ENCODE measurements at places on chromosomes 12 and 14.

DNA sequence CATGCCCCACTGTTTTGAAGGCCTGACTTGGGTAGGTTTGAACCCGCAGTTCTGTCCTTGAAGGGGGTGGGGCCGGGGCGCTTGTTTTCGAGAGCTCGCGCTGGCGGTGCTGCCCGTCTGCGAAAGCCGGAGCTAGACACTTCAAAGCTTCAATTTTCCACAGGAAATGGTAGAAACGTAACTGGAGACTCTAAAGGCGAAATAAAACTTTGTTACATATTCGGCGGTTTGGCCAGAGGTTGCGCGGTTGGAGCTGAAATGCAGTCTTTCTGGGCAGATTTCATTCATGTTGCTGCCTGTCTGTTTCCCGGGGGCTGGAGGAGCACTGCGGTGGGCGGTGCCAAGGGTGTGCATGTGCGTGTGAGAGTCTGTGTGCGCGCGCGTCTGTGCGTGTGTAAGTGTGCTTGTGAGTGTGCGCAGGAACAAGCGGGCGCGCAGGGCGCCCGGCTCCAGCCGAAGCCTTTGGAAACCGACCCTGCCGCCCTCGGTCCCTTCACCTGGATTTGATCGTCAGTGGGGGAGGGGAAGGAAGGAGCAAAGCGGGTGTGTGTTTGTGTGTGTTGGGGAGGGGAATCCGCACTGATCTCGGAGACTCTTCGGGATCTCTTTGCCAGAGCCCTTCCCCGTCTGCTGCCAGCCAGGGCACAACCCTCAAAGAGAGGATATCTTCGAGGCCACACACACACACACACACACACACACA lies 227.7 kb upstream of the CRY1 start:
- DNase-seq, result peak; percentile 72

- DNase-seq, result no peak
These were observed 18.1 kb downstream of the MEG3 start for GRCh38 chr14:100844082-100844408.

- no peak for DNase-seq
These were observed 30.4 kb upstream of the PCNX4 start for GRCh38 chr14:60061371-60061770.

DNA sequence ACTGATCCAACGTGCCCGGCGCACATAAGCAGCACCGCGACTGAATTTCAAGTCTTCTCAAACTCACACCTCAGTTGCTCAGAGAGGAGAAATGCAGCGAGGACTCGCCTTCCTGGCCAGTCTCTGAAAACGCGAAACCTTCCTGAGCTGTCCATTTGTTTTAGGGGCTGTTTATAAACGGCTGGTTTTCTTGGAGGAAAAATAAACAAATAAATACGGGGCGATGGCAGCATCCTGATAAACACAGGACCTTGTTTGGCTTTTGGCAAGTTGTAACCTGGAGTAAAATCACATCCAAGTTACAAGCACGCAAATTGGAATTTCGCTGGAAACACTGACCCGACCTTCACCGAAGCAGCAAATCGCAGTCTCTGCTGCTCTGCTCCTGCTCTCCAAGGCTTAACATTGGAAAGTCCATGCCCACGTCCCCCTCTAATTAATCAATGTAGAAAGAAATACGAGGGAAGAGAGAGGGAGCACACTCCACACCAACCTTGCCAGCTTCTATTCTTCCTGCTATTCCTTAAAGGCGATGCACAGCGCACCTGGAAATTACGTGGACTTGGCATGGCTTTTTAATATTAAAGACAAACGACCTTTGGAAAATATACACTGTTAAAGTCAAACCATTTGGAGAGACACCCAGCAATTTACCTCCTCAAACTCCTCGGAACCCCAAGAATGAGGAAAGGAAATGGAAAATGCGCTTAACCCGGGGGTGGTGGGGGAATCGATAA lies 248.8 kb downstream of the APAF1 start:
- no peak for DNase-seq

GRCh38 chr12:82130762-82131161 lies 227.4 kb downstream of the CCDC59 start:
- DNase-seq, result no peak

GRCh38 chr14:105145381-105146180 lies 23.0 kb downstream of the JAG2 start:
- no peak for DNase-seq

GRCh38 chr14:57018065-57018464 lies 207.8 kb upstream of the OTX2 start:
- DNase-seq, result no peak

GRCh38 chr14:41830714-41831406 lies 224.2 kb downstream of the LRFN5 start:
- no peak for DNase-seq

DNA sequence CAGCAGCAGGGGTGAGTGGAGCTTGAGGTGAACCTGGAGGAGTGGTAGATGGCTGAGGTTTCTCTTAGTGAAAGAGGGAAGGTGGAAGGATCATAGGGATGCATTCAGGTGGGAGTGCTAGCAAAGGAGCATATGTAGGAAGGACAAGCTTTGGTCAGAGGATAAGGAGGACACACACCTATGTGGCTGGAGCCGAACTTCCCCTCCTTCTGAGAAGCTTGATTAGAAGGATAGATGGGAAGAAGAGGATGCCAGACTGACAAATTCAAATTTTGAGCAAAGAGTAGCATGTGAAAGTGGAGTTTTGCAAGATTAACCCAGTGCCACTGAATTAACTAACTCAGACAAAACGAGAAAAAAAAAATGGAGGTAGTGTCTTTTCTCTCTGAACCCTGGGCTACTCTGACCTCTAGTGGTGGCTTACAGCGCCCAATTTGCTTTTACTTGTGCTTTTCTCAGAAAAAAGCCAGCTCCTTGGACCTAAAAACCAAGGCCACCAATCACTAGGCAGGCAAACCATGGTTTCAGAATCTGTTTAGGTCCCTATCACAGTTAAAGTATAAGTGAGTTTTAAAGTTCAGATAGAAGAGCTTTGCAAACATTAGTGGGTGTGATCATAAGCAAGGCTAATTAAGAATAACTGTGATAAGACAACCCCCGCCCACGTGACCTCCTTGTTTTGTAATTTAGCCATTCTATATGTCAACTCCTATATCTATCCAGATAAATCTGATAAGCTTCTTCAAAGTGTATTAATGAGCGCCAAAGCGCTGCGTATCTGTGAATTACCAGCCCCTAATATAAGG lies 15.5 kb downstream of the EMP1 start:
- peak; percentile 72 for DNase-seq

- DNase-seq, result no peak
These were observed 10.7 kb downstream of the NKX2-1 start for GRCh38 chr14:36509069-36509917.

- no peak for DNase-seq
These were observed 874.4 kb downstream of the SLC6A15 start for GRCh38 chr12:84038242-84038641.
